ENCODE measurements at places on chromosomes 16 and 17. TPM values are rescaled to one million over a fixed set of nuclear protein-coding genes. Genes with fewer than 3 reads are reported as not detected.

The UNC45B gene
- not detected for total RNA-seq

The KCNJ12 gene
- total RNA-seq = 6.8 TPM

The OTOA gene
- total RNA-seq = 0.33 TPM

The RNF167 gene
- 62.7 TPM for total RNA-seq

DNA sequence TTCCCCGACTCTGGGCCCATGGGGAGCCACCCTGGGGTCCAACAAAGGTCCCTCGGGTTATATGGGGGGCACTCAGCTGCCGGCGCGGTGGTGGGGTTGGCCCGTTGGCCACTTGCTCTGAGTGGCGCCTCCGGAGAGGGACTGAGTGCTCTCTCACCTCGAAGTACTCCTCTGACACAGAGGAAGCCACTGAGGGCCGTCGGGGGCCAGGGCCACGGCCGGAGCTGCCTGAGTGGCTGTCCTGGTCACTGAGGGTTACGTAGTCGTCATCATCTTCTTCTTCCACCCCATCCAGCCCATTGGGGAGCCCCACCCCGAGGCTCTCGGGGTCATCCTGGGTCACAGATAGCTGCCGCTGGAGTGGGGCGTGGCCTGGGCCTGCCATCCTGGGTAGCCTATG, 25.7 kb downstream of the SLC5A10 start:
- no peak for DNase-seq

GRCh38 chr16:89308391-89309333, 91.2 kb downstream of the ZNF778 start:
- no peak for DNase-seq

Data from posterior vena cava (tissue), 2 donors.